ENCODE measurements at places on chromosomes 7 and 10.

- DNase-seq, result no peak
These were observed 249.4 kb downstream of the COBL start for GRCh38 chr7:51067258-51067657.

GRCh38 chr7:51070151-51070550 lies 246.5 kb downstream of the COBL start:
- no peak for DNase-seq

GRCh38 chr10:60428387-60428737 lies 38.7 kb upstream of the ANK3 start:
- no peak for DNase-seq

GRCh38 chr10:36441557-36441956 lies 683.8 kb upstream of the ANKRD30A start:
- DNase-seq, result no peak

GRCh38 chr10:5971315-5971832 lies 6.0 kb downstream of the IL15RA start:
- peak; percentile 31 for DNase-seq

DNA sequence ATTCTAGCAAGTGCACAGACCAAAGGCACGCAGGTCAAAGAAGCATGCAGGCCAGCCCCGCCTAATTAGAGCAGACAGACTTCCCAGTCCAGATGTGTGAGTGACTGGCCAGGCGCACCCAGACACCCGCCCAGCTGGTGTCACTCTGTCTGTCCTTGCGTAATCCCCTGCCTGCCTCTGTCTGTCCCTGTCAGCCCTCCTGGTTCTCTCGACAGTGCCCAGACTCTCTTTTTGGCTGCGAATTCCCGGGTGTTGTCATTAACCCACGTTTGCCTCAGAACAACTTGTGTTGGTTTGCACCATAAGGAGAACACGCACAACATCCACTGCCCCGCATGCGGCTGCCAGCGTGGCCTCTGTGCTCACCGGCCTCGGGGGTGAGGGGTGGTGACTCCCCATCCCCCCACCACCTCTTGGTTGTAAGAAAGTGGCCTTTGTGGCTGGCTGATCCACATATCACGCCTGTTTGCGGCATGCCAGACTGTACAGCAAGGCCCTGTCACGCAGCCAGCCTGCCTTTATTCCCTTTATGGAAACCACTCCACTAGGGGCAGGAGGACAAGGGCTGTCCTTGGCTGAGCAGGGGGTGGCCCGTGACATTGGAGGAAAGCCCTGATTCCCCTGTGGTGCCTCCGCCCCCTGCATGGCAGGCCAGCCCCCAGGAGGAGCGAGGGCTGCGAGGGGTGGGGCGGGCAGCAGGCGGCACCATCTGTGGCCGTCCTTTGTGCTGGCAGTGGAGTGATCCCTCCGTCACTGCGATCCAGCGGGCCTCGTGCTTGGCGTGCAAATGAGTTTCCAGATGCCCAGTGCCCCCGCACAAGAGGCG lies 72.8 kb upstream of the PPIF start:
- no peak for DNase-seq

GRCh38 chr7:12674053-12674452 lies 13.4 kb upstream of the ARL4A start:
- DNase-seq, result no peak

- DNase-seq, result no peak
These were observed 7.0 kb upstream of the GBX1 start for GRCh38 chr7:151174246-151175046.

GRCh38 chr10:82402906-82403401 lies 528.0 kb downstream of the NRG3 start:
- DNase-seq, result no peak

GRCh38 chr10:70779088-70779487 lies 6.1 kb downstream of the TBATA start:
- no peak for DNase-seq

DNA sequence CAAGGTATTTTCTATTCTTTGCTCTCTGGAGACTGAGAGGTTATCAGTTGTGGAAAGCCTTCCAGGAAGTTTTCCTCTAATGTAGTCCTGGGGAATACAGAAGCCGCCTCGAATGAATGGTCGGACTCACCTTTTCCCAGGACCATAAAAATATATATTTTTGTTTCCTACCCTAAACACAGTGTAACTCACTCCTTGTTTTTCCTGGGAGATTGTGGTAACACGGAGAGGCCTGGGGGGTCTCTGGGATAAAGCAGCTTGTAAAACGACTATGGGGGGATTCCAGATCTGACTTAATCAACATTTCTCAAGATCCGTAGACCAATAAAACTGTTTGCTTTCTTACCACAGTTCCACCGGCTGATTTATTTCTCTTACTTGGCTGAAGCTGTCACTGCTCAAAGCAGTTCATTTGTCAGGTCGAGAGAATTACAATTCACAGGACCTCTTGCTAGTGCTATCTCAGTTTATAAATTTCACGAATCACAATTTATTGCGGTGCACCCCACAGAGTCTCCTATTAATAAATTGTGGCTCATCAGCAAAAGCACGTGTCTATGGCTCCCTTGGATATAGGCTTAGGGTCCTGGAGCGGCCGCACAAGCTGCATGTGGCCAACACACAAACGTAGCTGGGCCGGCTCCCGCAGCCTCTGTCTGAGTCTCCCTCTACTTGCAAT lies 176.3 kb upstream of the BMPER start:
- DNase-seq, result no peak

DNA sequence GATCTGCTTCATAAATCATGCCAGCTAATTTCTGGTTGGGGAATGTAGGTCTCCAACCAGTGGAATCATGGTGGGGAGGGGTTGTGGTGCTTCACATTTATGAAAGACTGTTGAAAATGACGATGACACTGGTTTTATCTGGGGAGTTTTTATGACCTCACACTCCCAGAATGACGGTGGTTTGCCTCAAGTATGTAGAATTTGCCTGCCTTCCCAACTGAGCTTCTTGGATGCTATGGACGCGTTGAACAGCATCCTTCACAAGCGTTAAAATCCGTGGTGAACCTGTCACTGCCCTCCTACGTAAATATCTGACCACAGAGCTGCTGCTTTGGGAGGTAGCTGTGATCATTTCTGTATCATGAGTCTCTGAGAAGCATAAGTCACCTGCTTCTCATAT lies 3.3 kb downstream of the INSYN2A start:
- no peak for DNase-seq

GRCh38 chr7:159160450-159160849 lies 15.8 kb upstream of the VIPR2 start:
- no peak for DNase-seq

DNA sequence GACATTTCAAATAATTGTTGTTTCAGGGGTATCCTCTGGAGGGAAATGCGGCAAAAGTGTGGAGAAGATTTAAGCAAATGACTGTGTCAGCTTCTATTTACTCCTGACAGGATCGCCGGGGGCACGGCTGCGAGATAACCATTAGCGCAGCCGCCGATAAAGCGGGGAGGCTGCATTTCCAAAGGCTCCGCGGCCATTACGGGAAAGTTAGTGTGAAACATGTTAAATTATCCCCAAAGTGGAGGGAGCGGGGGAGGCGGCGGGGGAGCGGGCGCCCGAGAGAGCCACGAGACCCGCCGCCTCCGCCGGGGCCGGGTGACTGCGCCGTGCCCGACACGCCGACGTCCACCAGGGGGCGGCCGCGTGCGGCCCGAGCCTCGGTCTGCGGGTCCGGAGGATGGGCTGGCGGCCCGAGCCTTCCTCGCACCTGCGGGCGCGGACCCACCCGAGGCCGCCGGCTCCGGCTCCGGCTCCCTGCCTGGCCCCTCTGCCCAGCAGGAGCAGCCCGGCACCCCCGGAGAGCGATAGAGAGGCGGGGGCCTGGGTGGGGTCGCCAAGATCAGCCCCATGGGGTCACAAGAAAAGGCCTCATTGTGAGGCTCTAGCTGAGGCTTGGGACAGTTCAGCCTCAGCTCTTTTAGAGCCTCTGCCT lies 74.4 kb upstream of the PAX2 start:
- DNase-seq, result peak; percentile 29

DNA sequence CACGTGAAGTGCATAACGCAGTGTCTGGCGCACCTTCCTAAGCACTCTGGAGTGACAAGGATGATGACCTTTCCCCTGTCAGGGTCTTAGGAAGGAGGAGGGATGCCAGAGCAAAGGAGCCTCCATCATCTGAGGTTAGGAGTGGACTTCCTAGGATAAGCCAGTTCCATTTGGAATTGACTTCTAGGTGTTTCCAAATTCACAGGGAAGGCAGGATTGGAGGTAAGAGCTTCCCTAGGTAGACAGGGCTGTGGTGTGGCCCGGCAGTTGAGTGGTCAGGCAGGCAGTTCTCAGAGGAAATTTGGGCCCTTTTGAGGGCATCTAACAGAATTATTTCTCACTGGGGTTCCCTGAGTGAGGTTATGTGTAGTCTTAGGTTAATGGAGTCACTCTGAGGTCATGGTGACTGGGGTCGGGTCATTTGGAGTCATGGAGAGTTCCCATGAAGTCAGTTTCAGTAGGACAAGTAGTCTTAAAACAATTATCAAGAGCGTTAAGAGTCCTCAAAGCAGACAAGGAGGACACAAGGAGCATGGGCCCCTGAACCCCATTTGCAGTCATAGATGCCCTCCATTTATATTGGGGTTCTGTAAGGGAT lies 8.2 kb downstream of the PPIF start:
- DNase-seq, result no peak

DNA sequence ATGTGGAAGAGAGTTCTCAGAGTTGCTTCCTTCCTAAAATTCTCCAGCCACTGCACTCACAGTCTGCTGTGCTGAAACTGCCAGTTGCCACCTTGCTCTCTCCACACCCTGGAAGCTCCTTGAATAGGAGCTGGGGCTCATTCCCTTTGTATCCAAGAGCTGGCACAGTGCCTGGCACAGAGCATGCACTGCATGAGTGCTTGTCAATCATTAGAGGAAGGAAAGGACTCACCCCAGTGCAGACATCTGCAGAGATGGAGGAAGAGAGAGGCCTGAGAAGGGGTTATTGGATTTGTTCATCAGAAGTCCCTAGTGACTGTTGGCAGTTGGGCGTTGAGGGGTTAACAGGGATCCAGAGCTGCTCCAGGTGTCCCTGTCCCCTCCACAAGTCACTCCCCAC lies 41.7 kb upstream of the DUSP5 start:
- no peak for DNase-seq

- DNase-seq, result no peak
These were observed 39.2 kb upstream of the SDHAF3 start for GRCh38 chr7:97078023-97078969.

GRCh38 chr7:138064856-138065357 lies 11.4 kb upstream of the AKR1D1 start:
- DNase-seq, result no peak

DNA sequence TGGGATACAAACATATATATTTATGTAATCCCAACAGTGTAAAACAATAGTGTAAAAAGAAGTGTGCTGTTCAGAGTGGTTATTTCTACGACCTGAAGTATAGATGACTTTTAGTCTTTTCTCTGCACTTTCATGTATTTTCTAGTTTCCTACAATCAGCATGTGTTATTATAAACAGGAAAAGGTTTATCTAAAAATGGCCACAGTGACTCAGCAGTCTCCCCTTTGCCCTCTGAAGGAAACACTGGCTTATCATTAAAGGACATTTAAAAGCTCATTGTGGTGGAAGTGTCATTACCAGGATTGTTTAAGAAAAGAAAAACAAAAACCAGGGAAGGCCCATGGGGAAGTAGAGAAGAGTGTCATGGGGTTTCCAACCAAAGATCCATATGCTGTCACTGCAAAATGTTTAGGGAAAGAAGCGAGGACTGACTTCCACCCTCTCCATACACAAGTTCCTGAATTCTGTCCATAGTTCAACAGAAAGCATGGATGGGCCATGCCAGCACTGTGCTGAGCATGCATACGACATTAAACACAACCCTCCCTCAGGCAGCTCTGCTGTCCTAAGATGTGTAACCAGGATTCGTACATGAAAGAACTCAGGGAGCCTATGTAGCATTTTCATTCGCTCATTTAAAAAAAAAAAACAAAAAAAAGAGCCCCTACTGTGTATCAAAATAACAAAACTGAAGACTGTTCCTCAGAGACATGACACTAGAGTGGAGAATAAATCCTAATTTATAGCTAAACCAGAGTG lies 10.2 kb downstream of the CYREN start:
- no peak for DNase-seq

GRCh38 chr7:70634610-70635068 lies 497.3 kb upstream of the GALNT17 start:
- no peak for DNase-seq

DNA sequence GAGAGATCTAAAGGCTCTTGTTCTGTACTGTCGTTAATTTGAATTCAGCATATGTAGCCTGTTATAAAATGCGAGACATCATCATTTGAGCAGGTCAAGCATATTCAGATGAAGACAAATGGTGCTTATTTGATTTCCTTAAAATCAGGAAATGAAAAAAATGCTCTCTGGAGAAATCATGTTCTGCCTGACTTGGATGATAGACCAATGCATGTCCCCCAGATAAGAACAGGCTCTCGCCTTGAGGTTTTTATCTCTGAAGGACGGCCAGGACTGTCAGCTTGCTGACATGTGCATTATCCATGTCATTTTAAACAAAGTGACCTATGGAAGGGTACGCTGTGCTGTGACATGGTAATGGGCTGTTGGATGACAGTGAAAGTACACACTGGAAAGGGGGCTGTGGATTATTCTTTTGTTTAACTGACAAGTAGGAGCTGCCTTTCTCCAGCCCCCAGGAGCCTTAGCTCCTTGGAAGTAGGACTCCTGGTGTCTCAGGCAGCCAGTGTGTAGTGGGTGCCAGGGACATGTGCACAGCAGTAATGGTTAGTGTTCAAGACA lies 695.1 kb upstream of the GALNT17 start:
- no peak for DNase-seq

GRCh38 chr10:124292911-124293615 lies 125.7 kb downstream of the OAT start:
- no peak for DNase-seq

GRCh38 chr7:152430854-152431253 lies 4.9 kb downstream of the KMT2C start:
- no peak for DNase-seq

- peak; percentile 51 for DNase-seq
These were observed 9.7 kb downstream of the ATP6V0E2 start for GRCh38 chr7:149883452-149883861.

DNA sequence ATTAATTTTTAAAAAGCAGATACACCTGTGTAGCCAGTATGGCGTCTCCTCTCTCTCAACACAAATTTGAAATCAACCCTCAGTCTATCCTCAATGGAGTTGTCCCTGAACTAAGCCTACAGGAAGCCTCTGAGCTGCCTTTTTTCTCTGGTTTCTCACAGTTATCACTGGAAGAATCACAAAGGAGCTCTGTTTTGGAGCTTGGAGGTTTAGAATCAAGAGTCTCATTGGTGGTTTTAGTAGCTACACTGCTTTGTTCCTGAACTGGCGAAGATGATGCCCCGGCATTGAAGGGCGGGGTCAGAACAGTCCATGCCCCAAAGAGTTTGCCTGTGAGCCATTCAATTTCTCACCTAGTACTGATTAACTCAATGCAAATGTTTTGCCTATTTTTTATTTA lies 16.1 kb upstream of the BTRC start:
- DNase-seq, result no peak

GRCh38 chr7:1011297-1012003 lies 28.5 kb downstream of the CYP2W1 start:
- DNase-seq, result no peak

DNA sequence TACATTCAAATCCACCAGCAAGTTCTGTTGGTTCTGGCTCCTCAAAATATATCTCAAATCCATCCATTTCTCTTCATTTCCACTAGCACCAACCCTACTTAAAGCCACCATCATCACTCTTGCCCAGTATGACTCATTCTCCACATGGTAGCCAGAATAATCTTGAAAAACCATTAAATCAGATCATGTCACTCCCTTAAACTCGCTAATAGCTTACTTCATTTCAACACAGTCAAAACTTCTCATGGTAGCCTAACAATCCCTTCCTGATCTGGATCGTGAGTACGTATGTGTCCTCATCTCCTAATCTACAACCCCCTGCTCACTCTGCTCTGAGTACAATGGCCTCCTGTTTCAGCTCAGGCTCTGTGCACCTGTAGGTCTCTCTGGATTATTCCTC lies 8.7 kb downstream of the EPC1 start:
- DNase-seq, result no peak

Data from CD4-positive, alpha-beta T cell treated with Interleukin-6 at 100 ng/mL for 8 hours (primary cell).